ENCODE measurements at places on chromosomes 13 and 19.

DNA sequence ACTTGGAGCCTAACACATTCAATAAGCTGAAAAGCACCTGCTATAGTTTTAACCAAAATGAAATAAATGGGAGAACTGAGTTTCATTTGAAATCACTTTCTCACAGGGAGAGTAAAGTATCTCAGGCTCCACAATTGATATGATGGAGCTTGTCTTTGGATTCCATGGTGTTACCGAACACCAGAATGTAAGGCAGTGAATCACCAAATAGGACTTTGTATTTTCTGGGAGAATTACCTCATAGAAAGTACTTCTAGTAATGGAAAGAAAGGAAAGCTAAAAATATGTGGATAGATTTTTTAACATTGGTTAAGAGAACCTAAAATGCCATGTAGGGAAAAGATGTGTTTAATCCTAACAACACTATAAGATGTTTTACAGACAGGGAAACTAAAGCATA is 123.6 kb downstream of the NALCN start:
- DNase-seq = no peak

DNA sequence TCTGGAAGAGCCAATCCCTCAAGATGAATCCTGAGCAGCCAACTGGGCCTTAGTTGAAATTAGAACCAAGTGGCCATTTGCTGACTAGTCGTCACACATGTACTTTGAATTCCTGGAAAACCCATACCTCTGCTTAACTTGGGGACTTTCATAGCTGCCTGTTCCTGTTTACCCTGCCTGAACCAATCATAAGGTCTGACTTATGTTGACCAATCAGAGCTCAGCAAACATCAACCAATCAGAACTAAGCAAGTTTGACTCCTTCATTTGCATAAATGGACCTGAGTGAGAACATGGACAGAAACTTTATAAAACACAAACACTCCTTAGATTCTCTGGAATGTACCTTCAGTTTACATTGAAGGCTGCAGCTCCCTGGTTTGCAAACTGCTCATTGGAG is 50.8 kb downstream of the LATS2 start:
- no peak for DNase-seq

DNA sequence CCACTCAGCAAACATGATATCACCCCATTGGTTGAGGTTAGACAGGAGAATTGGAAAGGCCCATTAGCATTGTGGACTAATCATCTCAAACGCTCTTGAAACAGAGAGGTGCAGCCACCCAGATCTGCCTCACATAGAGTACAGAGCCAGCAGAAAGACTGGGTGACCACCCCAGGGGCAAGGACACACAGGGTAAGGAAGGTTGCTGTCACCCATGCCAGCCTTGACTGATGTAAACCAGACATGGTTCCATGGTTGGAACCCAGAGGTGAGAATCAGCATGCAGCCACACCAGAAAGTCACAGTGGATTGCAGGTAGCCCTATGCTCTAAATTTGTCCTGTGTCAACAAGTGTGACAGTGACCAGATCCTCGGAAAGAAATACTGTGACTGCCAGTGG is 1268.8 kb downstream of the EFNB2 start:
- DNase-seq = no peak

DNA sequence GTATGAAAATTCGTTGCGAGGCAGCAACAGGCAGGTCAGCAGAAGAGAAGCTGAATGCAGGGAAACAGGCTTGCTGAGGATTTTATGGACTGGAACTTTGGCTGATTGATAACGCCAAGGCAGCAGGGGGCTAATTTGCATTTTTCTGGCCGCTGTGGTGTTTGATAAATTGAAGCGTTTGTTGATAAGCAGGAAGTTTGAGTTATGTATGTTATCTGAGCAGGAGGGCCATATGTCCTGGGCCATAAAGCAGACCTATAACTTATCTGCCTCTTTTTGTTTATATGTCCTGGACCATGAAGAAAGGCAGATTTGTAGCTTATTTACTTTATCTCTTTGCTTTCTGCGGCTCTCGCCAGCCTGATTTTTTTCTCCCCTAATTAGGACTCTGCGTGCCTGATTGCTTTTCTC is 65.9 kb downstream of the ZNF627 start:
- DNase-seq = no peak

DNA sequence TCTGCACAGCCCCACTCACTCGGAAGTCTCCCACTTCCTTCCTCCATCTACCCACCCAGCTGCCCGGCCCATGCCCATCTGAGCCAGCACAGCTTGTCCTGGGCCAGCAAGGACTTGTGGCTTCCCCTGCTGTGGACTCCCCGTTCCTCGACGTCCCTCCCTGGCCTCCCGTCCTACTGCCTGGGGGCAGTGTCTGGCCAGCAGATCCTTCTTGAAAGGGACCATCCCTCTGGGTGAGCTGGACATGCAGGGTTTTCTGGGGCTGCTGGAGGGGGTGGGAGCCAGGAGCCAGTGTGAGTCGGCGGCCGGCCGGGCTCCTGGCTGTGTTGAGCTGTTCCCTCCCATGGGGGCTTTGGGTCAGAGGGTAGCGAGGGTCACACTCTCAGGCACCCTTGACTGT is 26.7 kb downstream of the CRTC1 start:
- DNase-seq = no peak

- DNase-seq = no peak
These were observed 15.4 kb downstream of the NLRP12 start for GRCh38 chr19:53808710-53809125.

- no peak for DNase-seq
These were observed 88.6 kb upstream of the FARP1 start for GRCh38 chr13:98054301-98054700.

DNA sequence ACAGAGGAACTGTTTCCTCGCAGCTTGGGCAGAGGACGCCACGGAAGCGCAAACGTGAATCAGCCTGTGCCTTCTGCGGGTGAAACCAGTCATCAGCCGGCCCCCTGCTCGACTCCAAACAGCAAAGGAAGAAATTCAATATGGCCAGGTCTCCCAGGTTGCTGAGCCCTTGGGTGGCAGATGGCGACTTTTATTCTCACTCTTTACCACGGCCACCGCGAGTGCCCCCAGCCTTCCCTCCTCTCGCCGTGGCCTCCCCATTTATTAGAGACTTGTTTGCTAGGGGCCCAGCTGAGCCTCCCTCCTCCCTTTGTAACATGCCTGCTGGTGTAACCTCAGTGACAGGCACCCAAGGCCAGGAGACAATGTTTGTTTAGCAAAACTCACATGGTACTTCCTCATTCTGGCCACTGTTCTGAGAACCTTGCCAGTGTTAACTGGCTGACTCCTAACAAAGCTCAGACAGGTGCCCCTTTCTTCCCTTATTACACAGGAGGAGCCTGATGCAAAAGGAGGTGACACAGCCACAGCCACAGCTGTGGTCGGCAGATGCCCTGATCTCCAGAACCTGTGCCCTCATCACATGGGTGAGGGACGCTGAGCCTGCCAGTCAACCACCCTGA is 5.8 kb downstream of the RAB20 start:
- no peak for DNase-seq

Measured in cortex of kidney (tissue), 1 donor.